ENCODE measurements at places on chromosomes 12 and 14.

- peak; percentile 85 for DNase-seq
Observed at GRCh38 chr14:21191809-21192446, 36.1 kb upstream of the OR5AU1 start.

DNA sequence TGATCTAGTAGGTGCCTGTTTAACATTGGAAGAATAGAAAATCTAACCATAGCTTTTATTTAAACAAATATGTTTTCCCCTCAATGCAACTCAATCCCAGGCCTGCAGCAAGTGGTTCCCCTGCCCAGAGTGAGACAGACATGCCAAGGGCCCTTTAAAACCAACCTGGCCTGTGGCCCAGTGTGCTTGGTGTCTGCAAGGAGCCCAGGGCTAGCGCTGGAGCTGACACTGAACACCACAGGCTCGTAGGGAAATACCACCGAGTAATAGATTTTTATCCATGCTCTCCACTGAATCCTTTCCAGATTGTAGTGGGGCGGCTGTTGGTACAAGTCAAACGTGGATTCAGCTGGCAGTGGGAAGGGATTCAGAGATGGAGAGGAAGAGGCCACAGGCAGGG lies 95.6 kb upstream of the NRXN3 start:
- DNase-seq: no peak

- no peak for DNase-seq
Observed at GRCh38 chr12:79301181-79301580, 389.6 kb downstream of the PAWR start.

DNA sequence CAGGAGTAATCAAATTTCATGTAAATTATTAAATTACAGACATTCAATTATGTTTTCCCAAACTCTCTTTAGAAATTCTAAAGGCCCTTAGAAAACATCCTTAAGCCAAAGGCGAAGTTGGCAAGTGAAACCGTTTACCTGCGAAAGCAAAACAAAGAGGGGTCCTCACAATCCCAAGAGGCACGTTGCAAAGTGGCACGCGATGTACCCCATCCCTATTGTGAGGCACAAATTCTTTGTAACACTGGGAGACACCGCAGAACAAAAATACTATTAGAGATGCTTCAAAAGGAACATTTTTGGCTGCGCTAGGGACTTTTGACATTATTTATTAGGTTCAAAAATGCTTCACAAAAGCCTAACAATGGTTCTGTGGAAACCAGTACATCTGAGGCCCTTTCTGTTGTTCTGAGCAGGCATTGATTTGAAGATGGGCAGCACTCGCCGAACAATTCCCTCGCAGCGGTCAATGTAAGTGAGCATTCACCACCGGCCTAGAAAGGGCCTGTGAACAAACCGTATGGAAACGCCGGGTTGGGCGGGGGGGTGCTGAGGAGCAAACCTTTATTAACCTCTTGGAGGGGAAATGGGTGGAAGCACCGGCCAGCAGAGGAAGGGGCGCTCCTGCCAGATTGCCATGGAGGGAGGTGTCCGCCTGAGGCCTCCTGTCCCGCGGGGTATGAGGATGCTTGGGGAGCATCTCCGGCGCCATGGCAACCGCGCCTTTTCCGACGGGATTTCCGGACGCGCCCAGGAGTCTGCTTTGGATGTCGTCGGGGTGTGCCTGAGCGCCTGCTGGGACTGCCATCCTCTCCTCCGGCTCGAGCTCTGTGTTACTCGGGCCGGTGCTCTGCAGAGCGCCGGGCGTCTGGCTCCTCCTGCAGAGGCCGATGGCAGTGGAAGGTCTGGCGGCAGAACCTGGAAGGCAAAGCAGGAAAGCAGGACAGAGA lies 193.9 kb downstream of the C12orf42 start:
- no peak for DNase-seq

- peak; percentile 75 for DNase-seq
Observed at GRCh38 chr12:123363740-123364531, 711 bp downstream of the SBNO1 start.

- no peak for DNase-seq
Observed at GRCh38 chr14:37278636-37279538, 81.2 kb downstream of the MIPOL1 start.

DNA sequence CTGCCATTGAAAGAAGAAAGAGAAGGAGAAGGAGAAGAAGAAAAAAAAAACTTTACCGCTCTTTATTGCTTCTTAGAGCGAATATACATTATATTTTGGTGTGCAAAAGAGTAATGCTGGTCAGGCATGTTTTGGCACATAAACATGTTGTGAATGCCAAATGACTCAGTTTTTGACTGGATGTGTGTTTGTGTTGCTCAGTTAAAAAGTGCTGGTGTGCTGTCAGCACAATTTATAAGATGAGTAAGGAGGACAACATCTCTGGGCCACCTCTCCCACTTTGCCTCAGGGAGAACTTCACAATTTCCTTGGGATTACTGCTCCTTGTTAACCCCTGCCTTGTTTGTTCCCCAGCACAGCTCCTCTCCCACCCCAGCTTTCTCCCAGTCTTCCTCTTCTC lies 584.8 kb downstream of the ETNK1 start:
- DNase-seq: no peak

DNA sequence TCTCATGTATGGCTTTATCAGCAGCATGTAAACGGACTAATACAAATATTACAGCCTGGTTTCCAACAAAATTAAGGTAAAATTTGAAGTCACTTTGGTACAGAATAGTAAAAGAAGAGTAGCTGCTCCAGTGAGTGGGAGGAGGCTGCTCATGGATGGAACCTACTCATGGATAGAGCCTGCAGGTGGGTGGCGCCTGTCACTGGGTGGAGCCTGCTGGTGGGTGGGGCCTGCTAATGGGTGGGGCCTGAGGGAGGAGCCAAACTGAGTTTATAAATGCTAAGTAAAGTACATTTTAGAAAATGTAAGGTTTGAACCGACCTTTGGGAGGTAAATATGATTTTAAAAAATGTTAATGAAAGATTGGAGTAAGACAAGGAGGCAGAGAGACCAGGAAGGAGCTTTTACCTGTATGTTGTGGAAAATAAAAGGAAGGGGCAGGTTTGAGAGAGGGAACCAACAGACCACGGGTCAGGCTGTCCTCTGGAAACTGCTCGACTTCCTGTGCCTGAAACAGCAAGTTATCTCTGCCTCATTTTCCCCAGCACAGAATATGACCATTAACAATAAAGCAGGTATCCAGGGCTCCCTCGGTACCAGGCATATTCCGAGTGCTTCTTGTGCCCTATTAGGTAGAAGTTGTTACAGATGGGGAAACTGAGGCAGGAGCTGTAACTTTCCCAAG lies 55.9 kb upstream of the SEL1L start:
- no peak for DNase-seq

- DNase-seq: no peak
Observed at GRCh38 chr14:63345826-63346225, 27.1 kb upstream of the GPHB5 start.

DNA sequence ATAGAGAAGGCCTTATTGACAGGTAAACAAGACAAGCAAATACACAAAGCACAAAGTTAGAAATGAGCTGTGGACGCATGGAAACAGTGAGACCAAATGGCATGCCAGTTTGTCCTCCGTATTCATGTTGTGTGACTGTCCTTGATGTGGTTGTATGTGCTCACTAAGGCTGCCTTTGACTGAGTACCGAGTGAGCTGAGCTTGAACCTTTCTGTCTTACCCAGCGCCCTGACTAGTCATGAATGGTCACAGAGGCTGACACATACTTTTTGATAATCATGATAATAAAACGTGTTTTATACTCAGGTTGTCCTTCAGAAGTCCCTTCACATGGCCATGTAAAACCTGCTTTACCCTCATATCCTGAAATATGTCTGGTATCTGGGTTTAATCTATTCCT lies 553 bp upstream of the CATSPERB start:
- DNase-seq: no peak

DNA sequence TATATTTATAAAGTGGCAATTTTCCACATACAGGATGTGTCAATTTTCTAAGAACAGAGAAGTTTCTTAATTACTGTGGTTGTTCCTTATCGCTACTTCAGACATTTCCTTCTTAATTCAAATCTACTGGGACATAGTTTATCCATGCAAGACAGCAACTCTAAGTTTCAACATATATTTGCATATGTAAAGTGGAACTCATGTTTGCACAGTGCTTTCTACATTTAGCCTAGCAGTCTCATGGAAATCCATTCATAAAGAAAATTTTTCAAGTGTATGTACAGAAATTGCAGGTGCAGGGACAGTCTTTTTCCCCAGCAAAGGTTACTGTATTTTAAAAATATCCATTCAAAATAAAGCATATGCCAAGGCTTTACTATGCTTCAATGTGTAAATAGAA lies 956.7 kb upstream of the SEL1L start:
- DNase-seq: no peak

DNA sequence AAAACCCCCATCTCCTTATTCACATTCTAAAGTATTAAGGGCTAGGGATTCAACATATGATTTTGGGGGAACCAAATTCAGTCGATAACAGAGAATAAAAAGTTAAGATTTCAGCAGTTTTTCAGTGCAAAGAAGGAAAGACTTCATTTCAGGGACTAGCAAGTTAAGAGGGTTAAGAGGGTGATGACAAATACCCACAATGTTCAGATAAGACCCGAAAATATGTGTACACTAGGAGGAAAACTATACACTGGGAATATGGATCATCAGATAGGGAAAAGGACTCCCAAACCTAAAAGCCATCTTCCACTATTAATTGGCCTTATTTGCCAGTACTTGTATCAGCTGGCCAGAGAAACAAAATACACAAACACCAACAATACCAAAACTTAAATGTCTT lies 824.2 kb downstream of the SLC16A7 start:
- no peak for DNase-seq

DNA sequence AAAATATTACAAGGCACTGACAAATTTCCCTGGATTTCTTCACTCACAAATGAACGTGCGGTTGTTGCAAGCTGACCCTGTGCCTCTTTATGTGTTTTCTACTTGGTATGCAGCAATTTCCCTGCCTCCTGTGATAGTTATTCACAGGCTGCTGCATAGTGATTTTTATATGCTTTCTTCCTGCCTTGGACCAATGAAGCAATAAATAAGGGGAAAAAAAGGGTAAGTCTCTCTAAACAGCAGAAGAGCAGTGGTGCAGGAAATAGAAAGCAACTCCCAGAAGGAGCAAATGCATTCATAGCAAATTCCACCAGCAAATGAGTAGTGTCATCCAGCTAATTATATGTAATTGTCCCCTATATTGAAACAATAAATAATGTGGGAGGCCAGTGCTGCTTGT lies 737.9 kb downstream of the GALC start:
- DNase-seq: no peak

DNA sequence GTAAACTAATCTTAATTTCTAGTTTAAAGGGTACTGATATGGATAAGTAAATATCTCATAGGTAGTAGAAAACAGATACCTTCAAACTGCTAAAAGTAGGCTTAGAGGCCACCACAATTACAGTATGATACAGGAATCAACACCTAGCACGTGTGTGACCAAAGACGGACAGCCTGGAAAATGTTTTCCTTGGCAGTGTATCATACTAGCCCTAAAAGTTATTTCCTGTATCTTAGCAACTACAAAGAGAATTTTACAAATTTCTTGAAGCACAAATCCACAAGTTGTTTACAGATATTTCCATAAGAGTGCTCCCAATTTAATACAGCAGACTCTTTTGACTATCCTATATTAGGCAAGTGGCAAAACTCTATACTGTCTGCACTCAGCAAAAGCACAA lies 106.0 kb downstream of the ITPR2 start:
- DNase-seq: no peak

- DNase-seq: peak; percentile 55
Observed at GRCh38 chr12:572532-572899, 90.7 kb downstream of the NINJ2 start.

GRCh38 chr12:53381731-53382630 lies 2.0 kb downstream of the SP1 start:
- DNase-seq: peak; percentile 75

DNA sequence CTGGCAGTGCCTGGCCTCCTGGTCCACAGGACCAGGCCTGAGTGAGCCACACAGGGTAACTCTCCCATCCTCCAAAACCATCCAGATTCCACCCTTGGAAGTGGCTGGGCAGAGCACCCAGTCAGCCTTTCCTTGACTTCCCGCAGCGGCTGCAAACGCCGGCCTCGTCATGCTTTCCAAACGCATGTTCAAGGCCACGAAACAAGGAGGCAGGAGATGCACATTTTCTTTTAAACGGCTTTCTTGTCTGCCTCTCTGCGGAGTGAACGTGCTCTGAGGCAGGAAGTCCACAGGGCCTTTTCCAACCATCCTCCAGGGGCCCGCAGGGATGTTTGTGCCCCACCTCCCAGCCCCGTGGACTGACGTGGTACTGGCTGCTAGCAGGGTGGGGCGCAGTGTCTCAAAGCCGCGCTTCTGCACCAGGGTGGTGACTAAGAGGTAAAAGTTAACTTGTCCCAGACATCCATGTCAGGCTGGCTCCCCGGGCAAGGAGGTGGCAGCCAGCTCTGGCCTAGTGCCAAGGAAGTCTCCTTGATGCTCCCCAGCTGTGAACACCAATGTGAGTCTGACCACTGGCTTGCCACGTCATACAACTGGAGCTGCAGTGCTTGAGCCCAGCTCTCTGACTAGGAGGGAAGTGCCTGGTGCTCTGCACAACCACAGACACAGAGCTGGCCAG lies 45.0 kb downstream of the KCNA5 start:
- no peak for DNase-seq

DNA sequence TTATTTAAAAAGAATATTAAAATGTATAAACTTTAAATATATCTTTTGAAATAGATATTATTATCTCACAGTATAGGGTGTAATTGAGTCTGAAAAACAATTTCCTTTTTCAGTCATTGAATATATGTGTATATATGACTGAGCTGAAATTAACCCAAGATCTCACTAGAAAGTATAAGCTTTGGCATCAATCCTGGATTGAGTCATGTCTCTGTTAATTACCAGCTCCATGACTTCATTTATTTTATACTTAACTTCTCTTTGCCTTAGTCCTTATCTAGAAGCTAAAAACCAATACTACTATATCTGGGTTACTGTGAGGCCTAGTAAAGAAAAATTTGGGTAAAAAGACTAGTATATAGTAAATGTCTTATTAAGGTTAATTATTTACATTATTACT lies 1020.3 kb downstream of the LRFN5 start:
- DNase-seq: no peak

DNA sequence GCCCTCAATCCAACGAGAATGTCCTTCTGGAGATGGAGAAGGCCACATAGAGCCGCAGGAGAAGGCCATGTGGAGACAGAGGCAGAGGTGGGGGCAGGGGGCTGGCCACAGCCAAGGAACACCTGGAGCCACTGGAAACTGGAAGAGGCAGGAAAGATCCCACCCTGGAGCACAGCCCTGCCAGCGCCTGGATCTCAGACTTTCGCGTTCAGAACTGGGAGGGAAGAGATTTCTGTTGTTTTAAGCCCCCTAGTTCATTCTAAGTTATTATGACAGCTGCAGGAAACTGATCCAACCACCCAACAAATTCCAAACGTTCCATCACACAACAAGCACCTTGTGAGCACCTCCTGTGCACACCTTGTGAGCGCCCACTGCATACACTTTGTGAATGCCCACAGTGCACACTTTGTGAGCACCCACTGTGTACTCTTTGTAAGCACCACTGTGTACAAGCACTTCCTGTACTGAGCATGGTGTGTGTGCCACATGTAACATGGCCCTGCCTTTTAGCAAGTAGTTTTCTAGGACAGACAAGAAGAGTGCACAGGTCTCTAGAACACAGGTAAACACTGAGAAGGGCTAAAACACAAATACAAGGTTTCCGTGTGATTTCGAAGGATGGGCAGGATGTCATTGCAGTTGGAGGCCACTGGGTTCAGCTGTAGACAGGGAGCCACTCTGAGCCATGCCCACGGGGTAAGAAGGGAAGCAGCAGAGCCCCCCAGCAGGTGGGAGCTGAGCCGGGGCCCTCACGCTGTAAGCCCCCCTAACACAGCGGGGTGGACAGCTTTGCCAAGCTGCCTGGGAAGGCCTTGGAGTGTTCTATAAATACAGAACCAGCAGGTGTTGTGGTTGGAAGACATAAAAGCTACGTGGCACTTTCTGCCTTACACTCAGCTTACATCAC lies 15.4 kb downstream of the RIMBP2 start:
- DNase-seq: peak; percentile 21

Data from activated effector memory CD4-positive, alpha-beta T cell treated with anti-CD3 and anti-CD28 coated beads, Interleukin-2, amount 50 U/mL, for 16 hours (primary cell).